ENCODE measurements at places on chromosomes 6 and 20.
A peak's percentile ranks its signal among the peaks of the same experiment; 100 is the strongest.

GRCh38 chr20:62370115-62370806 is 3.1 kb upstream of the LAMA5 start:
- DNase-seq, result no peak

- DNase-seq, result no peak
Observed at GRCh38 chr6:144327081-144327480, 41.9 kb downstream of the UTRN start.

DNA sequence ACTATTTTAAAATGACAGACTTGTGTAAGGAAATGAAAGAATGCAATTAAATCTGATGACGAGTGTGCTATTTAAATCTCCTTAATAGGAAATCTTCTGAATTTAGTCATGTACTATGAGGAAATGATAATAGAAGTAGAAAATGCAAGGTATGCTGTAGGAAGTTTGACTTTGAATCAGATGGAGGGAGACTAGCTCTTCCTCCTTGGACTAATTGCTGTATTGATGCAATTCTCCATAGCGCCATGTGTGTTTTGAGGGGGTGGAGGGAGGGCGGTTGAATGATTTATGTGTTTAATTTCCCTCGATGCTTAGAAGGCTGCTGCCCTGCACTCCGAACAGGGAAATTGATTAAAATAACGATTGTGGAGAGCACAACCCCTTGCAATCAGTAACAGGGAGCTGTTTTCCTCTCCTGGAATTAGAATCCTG is 214.4 kb upstream of the PRND start:
- no peak for DNase-seq

DNA sequence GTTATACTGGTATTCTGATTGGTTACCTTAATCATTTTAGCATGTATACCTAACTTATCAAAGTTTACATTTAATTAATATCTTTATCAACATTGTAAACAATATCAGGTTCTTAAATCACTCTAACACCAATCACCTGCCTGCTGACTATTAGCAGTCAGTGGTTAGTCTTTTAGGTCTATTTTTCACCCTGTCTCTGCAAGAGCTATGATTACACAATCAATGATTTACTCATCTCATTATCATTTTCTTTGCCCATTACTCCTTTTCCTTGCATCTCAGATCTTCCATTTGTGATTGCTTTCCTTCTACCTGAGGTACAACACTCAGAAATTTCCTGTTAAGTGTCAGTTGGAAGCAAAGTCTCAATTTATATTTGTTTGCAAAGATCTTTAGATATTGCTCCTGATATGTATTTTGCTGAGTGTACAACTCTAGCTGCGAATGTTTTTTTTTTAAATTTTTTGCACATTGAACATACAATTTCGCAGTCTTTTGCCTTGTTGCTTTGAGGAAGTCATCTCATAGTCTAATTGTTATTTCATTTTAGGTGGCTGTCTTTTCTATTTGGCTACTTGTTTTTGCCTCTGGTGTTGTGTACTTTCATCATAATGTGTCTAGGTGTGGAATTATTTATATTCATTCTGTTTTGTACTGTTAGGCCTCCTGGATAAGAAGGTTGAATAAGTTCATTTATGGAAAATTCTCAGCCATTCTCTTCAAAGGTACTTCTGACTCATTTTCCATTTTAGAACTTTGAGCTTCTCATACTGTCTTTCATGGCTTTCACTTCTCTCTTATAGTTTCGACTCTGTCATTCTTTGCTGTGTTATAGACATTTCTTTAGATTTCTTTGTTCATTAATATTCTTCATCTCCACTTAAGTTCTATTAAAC is 104.9 kb upstream of the CEP162 start:
- DNase-seq, result no peak

- DNase-seq, result no peak
Observed at GRCh38 chr6:124683507-124683906, 278.7 kb upstream of the RNF217 start.

DNA sequence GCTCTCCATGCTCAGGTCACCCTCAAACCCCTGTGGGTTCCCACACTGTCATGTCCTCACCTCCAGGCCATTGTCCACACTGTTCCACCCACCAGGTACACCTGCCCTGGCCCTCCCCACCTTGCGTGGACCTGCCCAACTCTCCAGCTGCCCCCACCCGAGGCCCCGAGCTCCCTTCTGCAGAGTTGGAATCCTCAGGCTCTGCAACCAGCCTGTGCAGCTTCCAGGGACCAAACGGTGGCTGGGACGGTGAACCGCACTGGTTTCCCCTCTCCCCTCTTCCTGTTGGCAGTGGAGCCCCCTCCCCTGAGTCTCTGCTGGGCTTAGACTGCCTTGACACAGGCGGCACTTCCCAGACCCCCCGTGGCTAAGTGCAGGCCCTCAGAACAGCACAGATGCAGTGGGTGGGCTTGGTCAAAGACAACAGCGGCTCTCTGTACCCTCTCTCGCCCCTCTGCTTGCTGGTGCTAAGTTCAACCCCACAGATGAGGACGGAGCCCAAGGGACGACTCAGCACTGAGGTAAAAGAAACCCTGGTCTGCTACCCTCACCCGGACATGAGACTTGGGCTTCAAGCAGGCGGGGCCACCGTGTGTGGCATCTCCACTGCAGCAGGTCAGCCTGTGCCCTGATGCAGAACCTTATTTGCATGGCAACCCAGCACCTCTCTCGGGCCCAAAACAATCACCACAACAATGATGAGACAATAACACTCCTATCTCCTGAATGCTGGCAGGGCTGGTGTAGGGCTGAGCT is 11.0 kb downstream of the ZBP1 start:
- DNase-seq, result no peak

DNA sequence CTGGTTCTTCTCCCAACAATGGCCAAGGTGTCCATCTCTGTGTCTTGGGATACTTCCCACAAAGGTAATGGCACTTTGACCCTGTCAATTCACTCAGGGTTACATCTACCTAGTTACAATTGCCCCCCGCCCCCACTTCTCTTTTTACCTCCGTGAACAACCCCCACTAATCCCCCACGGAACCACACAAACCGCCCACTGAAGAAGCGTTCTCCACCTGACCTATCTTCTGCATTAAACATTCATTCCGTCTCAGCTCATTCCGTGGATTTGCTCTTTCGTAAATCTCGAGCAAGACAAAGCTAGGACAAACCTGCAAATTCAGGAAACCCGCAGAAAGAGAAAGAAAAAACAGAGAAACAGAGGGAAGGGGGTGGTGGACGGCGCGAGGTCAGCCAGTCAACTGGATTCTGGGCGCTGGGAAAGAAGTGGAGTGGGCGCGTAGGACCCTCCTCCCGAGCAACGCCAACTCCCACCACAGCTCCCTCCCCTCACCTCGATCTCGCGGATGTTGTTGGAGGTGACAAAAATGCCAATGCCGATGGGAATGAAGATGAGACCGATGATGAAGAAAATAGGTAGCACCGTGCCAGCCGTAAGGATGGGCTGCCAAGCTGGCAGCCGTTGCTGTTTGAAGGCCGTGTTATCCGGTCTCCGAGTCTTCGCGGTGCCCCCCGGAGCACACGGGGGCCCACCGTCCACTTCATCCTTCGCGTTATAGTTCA is 523 bp downstream of the TMEM30A start:
- peak; percentile 17 for DNase-seq

GRCh38 chr6:129667621-129668020 is 42.4 kb downstream of the ARHGAP18 start:
- no peak for DNase-seq

DNA sequence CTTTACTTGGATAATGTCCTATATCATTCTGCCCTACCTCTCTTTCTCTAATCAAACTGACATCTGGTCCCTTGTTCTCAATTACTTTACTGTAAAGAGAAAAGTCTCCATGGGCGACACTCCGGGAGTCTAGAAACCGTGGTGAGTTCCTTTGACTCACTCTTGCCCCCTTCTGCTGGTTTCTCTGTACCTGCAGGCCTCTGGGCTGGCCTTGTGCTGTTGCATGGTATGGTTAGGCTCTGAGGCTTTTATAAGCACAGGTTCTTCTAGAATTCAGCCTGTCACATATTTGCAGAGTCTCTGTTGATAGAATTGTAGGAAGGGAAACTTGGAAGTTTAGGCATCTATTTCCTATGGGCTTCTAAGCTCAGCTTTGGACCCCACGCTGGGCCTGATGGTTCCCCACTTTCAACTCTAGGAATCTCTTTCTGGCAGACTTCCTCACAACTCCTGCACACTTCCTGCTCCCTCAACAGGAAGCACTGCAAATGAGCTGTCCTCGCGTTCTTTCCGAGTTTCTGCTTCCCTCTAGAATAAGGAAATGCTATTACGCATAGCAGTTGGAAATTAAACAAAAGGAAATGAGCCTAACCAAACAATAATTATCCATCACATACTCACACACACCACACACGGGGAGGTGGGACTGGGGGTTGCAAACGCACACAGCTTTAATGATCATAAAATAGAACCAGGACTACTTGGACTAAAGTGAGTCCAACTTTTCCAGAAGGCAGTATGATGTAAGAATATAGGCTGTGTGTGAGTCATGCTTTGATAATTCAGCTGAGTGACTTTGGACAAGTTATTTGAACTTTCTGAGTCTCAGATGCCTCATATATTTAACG is 683.3 kb downstream of the QKI start:
- DNase-seq, result no peak

DNA sequence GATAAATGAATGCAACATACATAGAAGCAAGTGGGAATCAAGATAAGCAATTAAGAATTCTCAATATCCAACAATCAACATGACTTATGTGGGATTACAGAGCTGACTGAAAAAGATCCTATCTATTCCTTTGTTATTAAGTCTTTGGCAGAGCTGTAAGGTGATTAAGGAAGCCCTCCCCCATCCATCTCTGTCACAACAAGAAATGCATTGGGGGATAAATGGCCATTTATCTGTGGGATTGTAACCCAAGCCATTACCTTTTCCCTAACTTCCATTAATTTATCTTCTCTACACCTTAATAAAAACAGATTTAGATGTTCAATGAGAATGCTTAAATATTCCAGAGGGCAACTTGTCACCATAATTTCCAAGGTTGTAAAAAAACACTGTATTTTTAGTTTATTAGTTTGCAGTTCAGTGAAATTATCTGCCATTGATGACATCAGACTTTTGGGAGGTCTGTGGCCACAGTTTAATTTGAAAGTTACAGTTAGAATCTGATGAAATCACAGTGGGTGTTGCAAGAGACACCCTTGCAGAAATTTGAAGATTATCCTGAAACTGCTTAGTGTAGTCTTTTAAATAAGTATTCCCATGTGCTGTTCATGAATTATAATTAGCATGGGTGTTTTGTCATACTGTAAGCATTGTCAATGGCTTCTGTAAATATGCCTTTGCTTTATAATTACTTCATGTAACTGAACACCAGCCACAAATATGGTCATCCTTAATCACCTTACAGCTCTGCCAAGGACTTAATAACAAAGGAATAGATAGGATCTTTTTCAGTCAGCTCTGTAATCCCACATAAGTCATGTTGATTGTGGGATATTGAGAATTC is 49.4 kb upstream of the FYN start:
- DNase-seq, result no peak

DNA sequence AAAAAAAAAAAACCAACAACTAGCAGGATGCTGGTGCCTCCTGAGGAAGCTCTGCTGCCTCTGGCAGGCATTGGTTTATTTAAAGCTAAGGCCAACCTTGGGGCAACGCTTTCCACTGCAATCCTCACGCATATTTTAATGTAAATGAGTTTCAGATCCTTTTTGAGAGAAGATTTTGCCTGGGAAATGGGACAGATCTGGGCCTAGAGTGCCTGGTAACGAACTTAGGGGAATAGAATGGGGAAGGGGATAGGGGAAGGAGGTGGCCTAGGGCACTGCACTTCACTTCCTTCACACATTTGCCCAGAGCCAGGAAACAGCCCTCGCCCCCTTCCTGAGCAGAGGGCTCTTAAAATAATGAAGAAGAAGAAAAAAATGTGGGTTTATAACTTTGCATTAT is 132.7 kb upstream of the TMEM170B start:
- no peak for DNase-seq

GRCh38 chr20:31593221-31594001 is 11.7 kb upstream of the ID1 start:
- DNase-seq, result no peak

DNA sequence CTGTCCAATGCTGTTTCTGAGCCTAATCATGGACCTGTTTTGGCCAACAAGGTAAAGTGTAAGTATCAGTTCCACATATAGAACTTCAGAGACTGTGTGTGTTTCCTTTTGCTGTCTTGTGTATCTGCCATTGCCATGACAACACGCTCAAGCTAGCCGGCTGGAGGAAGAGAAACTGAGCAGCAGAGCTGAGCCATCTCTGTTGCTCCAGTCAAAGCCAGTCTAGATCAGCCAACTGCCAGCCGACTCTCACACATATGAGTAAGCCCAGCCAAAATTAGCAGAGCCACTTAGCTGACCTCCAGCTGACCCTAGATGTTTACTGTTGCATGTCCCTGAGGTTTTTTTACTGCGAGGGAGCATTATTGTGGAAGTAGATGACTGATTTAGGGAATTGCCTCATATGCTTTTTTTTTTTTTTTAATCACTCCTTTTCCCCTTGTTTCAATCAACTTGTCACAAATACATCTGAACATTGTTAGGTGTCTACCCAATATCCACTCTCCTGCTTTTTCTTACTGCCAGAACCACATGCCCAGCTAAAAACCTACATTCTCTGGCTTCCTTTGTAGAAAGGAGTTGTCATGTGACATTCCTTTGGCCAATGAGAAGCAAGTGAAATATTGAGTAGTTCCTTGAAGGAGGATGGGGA is 304.3 kb upstream of the SUPT3H start:
- DNase-seq, result no peak

GRCh38 chr6:47654255-47654654 is 44.1 kb upstream of the ADGRF4 start:
- DNase-seq, result no peak

GRCh38 chr6:20169119-20169557 is 43.1 kb downstream of the MBOAT1 start:
- DNase-seq, result no peak

DNA sequence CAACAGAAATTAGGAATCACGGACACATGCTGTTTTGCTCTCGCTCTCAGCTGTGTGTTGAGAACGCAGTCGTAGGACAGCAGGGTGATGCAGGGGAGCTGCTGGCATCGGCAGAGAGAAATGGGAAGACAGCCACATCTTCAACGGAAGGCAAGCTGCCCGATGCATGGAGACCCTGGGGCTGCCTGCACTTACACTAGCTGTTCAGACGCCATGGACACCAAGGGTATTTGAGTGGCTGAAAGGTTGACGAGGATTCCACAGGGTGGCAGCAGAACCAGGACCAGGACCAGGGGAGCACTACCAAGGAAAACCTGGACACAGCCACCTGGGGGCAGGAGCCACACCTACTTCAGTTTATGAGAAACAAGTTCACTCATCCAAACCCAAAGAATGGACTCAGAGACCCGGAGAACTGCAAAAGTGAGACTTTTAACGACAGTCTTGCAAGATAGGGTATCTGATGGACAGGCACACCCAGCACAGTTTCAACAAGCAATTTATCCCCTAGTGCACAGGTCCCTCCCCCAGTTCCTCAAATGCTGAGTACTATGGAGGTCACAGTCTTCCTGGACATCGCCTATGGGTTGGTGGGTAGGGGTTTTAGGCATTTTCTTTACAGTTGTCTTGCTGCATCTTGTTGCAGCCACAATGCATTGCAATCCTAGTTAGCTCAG is 56.3 kb upstream of the ENTPD6 start:
- DNase-seq, result peak; percentile 48
